Adrenal gland (tissue), 19 donors: ENCODE measurements at places on chromosomes 12 and 14. TPM values are rescaled to one million over a fixed set of nuclear protein-coding genes. Genes with fewer than 3 reads are reported as not detected.

- no peak overlapping the region for H3K27ac ChIP-seq
- no peaks in the 10 kb centered on the region for H3K36me3 ChIP-seq
- peaks cover 7% of the 10 kb centered on the region for H3K4me1 ChIP-seq
- DNase-seq, result peak; percentile 81
- no peaks in the 10 kb centered on the region for H3K27me3 ChIP-seq
These were observed 9.0 kb downstream of the RPS6KL1 start for GRCh38 chr14:74913986-74914573.

GRCh38 chr12:4954621-4955354 lies 45.1 kb downstream of the KCNA1 start:
- no peaks in the 10 kb centered on the region for H3K36me3 ChIP-seq
- no peak overlapping the region for H3K27ac ChIP-seq
- no peak for DNase-seq
- no peak overlapping the region for H3K4me3 ChIP-seq

DNA sequence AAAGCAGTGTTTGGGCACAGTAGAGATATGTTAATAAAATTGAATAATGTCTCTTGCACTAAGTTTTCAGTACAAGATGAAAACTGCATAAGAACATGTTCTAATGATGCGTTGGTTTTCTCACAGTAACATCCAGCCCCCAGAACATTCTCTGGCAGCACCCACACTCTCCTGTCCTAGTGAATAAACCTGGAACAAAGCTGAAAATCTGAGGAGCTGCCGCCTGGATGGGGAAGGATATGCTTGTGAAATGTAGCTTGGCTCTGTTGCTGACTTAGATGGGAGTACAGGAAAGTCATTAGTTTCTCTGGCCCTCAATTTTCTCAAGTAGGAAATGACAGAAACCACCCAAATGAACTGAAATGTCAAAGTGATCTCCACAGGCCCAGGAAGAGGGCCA lies 323.8 kb downstream of the APAF1 start:
- no peak overlapping the region for H3K4me3 ChIP-seq
- no peak for DNase-seq
- H3K27ac ChIP-seq, result no peak overlapping the region
- no peaks in the 10 kb centered on the region for H3K36me3 ChIP-seq

DNA sequence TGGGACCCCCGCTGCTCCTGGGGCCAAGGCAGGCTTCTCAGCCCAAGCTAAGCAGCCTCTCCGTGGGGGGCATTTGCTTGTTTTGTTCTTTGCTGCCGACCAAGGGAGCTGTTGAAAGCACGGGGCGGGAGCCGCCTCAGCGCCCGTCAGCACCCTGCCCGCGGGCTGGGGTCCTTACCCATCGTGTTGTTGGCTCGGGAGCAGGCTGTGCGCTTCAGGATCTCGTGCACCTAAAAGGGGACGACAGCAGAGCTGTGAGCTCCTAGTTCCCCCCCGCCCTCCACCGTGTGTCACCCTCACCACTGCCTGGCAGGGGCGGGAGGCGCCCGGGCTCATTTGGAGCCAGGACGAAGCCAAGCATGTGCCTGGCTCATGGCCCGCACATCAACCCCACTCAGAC lies 117.5 kb downstream of the ANO2 start:
- no peaks in the 10 kb centered on the region for H3K4me1 ChIP-seq
- no peak overlapping the region for H3K4me3 ChIP-seq
- no peaks in the 10 kb centered on the region for H3K36me3 ChIP-seq
- H3K27me3 ChIP-seq, result peaks cover 4% of the 10 kb centered on the region
- no peak for DNase-seq

DNA sequence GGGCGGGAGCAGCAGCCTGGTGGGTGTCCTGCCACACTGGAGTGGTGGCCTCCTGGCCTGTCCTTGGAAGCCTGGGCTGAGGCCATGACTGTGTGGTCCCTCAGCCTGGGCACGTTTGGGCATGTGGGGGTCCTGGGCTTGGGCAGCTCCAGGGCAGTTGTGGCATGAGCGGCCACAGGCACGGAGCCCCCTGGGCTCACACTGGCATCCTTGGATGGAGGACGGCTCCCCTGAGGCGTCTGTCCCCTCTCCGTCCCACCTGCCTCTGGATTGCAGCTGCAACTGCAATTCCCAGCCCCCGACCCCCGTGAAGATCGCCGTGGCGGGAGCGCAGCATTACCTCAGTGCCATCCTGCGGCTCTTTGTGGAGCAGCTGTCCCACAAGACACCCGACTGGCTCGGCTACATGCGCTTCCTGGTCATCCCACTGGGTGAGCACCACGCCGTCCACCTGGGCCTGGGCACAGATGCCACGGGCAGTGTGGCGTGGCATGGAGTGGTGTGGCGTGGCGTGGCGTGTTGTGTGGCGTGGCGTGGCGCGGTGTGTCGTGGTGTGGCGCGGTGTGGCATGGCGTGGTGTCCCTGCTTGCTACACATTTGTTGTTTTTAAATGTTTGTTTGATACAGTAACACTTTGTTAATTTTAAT lies 15.1 kb upstream of the TEX22 start:
- H3K27ac ChIP-seq, result no peak overlapping the region
- H3K27me3 ChIP-seq, result no peaks in the 10 kb centered on the region
- DNase-seq, result no peak
- no peaks in the 10 kb centered on the region for H3K4me1 ChIP-seq

DNA sequence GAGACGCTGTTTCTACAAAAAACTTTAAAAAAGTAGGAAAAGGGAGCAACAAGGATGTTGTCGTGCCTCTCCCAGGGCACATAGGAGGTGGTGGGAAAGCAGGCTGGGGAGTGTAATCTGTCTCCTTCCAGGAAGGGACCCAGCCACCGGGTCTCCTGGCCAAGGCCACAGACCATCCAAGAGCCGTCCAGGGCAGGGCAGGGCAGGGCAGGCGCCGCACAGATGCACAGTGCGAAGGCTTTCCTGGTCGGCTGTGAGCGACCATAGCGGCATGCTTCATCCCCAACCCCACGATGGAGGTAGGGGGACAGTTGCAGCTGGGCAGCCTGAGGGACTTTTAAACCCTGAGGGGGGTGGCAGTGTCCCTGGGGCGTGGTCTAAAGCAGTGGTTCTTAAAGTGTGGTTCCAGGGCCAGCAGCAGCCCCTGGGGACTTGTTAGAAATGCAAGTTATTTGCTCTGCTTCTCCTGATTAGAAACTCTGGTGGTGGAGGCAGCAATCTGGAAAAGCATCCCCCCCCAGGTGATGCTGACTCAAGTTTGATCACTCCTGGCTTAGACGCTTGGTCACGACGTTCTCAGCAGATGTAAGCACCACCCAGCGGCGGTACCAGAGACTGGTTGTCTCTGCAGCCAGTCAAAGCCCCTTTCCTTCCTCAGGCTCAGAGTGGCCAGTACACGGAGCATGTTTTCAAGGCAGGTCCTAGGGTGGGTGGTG lies 197.4 kb upstream of the PRMT8 start:
- H3K4me3 ChIP-seq, result no peak overlapping the region
- no peaks in the 10 kb centered on the region for H3K4me1 ChIP-seq
- H3K27me3 ChIP-seq, result no peaks in the 10 kb centered on the region
- H3K27ac ChIP-seq, result no peak overlapping the region
- no peak for DNase-seq

The DIO3 gene
- not detected for total RNA-seq

The NINJ2 gene
- total RNA-seq, result 1.6 TPM

The C14orf132 gene
- total RNA-seq, result 13.2 TPM

The PTPRR gene
- 3.7 TPM for total RNA-seq
